Esophagus squamous epithelium (tissue), 5 donors: ENCODE measurements at places on chromosomes 2 and 18.

- peaks cover 5% of the 10 kb centered on the region for H3K4me1 ChIP-seq
- no peak for DNase-seq
- H3K27ac ChIP-seq = no peak overlapping the region
- no peaks in the 10 kb centered on the region for H3K36me3 ChIP-seq
- no peak overlapping the region for H3K4me3 ChIP-seq
- H3K27me3 ChIP-seq = no peaks in the 10 kb centered on the region
Measured at GRCh38 chr2:169579044-169579443, 5.1 kb upstream of the PPIG start.

GRCh38 chr2:136122661-136123060 lies 4.7 kb upstream of the CXCR4 start:
- H3K27ac ChIP-seq = no peak overlapping the region
- peaks cover 6% of the 10 kb centered on the region for H3K4me1 ChIP-seq
- DNase-seq = no peak
- peaks cover 86% of the 10 kb centered on the region for H3K27me3 ChIP-seq
- no peak overlapping the region for H3K4me3 ChIP-seq

DNA sequence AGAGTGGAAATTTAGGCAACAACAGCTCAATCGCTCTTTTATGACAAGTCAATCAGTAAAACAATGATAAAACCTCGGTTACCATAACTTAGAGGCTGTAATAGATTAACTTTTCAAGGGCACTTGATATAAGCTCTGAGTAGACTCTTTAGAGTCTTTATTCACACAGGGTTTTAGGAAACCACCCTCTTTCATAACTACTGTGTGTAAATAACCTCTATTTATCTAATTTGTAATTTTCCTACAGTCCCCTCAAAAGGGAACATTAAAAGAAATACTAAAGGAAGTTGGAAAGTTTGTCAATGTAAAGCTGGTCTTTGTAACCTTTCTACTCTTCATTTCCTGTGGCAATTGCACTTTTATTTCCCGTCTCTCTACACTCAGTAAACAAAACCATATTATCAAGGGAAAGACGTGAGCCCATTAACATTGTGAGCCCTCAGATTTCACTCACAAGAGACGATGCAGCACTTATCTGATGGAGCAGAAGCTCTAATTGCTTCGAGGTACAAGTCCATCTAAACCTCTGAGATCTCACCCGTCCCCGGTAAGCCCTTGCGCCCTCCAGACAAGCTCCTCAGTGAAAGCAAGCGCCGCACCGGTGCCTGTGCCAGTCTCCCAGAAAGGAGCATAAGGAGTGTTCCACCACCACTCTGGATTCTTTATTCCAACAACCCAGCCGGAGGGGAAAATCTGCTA lies 1.1 kb upstream of the HOXD1 start:
- peaks cover 18% of the 10 kb centered on the region for H3K27me3 ChIP-seq
- DNase-seq = no peak
- peaks cover 18% of the 10 kb centered on the region for H3K4me1 ChIP-seq
- peak overlapping the region; percentile 64 for H3K27ac ChIP-seq
- H3K36me3 ChIP-seq = no peaks in the 10 kb centered on the region

GRCh38 chr2:137975280-137976271 lies 11.3 kb downstream of the HNMT start:
- H3K4me1 ChIP-seq = peaks cover 3% of the 10 kb centered on the region
- H3K27ac ChIP-seq = peak overlapping the region; percentile 65
- no peaks in the 10 kb centered on the region for H3K36me3 ChIP-seq
- no peak overlapping the region for H3K4me3 ChIP-seq

DNA sequence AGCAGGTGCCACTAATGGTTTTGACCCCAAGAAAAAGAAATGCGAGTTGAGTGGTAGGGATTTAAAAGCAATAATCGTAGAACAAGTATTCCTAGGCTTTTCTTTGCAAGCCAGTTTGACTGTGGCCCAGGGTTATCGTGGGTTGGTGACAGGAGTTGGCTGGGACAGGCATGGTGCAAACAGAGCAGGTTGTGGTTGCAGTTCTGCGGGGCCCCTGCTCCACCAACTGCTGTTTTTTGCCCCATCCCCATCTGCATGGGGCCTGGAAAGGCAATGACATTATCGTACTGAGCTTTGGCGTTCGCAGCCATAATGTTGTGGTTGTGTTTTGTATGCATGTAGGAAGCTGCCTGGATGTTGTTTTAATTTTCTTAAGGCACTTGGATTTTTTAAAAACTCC lies 274.0 kb downstream of the TSN start:
- no peaks in the 10 kb centered on the region for H3K4me1 ChIP-seq
- DNase-seq = no peak
- no peaks in the 10 kb centered on the region for H3K27me3 ChIP-seq
- H3K36me3 ChIP-seq = no peaks in the 10 kb centered on the region

DNA sequence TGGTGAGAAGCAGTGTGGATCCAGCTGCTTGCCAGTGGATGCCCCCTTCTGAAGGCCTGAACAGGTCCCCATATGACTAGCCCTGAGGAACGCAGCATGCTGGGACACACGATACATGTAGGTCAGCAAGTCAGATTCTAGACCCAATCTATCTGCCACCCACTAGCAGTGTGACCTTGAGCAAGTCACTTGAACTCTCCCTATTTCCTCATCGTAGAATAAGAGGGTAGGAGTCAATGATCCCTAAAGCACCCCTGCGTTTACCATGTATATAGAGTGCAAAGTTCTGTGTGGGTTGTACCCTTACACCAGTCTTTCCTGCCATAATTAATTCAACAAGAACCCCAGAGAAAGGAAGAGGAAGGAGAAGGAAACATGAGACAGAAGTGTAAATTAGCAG lies 123.7 kb downstream of the GALNT14 start:
- no peak overlapping the region for H3K27ac ChIP-seq
- no peak overlapping the region for H3K4me3 ChIP-seq
- DNase-seq = no peak
- no peaks in the 10 kb centered on the region for H3K27me3 ChIP-seq
- H3K4me1 ChIP-seq = peaks cover 8% of the 10 kb centered on the region
- no peaks in the 10 kb centered on the region for H3K36me3 ChIP-seq

DNA sequence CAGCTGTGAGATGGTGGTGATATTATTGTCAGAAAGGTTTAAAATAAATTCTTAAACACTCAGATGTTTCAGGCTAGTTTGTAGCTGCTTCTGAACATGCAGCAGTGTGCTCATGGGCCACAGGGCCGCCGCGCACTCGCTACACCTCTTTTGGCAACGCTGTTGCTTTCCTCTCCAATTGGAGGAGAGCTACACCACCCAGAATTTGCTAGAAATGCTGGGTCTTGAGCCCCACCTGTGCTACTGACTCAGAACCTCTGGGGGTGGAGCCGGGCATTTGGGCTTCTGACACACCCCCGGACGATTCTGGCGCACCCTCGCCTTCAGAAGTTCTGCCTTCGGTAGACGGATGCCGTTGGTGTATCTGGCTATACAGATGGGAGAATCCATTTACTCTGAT lies 15.7 kb downstream of the LRRFIP1 start:
- no peak overlapping the region for H3K4me3 ChIP-seq
- no peaks in the 10 kb centered on the region for H3K4me1 ChIP-seq
- H3K27ac ChIP-seq = no peak overlapping the region
- no peaks in the 10 kb centered on the region for H3K36me3 ChIP-seq
- H3K27me3 ChIP-seq = no peaks in the 10 kb centered on the region

DNA sequence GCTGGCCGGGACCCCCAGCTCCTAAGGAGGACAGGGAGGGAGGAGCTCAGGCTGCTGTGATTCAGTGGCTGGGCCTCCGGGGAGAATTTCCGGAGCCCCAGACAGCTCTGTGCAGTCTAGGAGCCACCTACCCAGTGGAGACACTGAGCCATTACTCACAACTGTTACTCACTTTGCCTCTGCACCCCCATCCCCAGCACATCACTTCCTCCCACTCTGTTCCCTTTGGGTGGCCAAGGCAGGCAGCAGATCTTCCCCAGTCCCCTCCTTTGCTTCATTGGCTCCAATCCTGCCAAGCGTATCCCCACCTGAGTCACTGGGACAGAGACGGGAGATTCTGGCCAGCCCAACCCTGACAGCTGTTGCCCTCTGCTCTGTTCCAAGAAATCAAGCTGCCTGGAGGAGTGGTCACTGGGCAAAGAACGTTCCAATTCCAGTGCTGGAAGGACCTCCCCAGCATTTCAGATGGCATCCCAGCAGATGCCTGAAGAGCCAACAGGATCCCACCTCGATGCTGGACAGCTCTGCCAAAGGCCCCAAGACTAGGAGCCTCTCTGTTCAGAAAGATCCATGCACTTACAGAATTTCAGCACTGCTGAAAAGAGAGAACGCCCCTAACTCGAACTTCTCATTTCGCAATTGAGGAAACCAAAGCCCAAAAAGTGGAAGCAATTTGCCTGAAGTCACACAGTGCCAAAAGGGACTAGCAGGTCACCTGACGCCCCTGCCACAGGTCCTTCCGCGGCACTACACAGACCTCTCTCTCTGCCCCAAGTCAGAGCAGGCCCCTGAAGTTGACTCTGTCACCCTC lies 68.3 kb downstream of the TNS1 start:
- H3K4me3 ChIP-seq = peak overlapping the region; percentile 26
- peak overlapping the region; percentile 92 for H3K27ac ChIP-seq
- no peaks in the 10 kb centered on the region for H3K27me3 ChIP-seq
- H3K4me1 ChIP-seq = peaks cover 77% of the 10 kb centered on the region
- no peak for DNase-seq
- H3K36me3 ChIP-seq = no peaks in the 10 kb centered on the region

- no peaks in the 10 kb centered on the region for H3K27me3 ChIP-seq
- H3K27ac ChIP-seq = peak overlapping the region; percentile 97
- peaks cover 44% of the 10 kb centered on the region for H3K4me1 ChIP-seq
- no peak for DNase-seq
- peaks cover 24% of the 10 kb centered on the region for H3K36me3 ChIP-seq
- peak overlapping the region; percentile 71 for H3K4me3 ChIP-seq
Measured at GRCh38 chr18:22933966-22934423, 867 bp downstream of the RBBP8 start.

DNA sequence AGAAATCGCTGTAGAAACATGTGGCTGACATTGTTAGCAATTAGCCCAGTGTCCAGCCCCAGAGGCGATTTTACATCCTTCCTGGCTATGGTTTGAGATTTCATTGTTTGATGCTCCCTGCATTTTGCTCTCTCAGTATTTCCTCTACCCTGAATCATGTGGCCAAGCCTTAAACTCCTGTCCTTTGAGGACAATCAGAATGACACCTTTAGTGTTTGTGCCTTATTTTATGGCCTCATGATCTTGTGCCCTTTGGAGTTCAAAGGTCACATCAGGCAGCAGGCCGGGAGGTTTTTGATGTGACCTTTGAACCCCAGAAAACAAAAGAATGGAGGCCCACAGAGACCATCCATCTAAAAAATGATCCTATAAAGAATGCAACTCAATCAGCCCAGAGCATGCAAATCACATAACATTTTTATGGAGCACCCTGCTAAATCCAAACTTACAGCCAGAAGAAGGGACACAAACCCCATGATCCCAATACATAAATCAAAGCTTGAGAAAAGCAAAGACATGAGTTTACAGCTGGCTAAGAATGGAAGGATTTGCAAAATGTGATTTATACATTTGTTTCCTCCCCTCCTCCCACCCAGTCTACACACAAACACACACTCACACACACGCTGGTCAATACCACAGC lies 52.5 kb downstream of the FECH start:
- no peak overlapping the region for H3K4me3 ChIP-seq
- no peak for DNase-seq
- no peak overlapping the region for H3K27ac ChIP-seq

- no peak for DNase-seq
- no peak overlapping the region for H3K27ac ChIP-seq
- no peaks in the 10 kb centered on the region for H3K27me3 ChIP-seq
- no peaks in the 10 kb centered on the region for H3K36me3 ChIP-seq
Measured at GRCh38 chr18:1062588-1062987, 157.9 kb downstream of the ADCYAP1 start.

DNA sequence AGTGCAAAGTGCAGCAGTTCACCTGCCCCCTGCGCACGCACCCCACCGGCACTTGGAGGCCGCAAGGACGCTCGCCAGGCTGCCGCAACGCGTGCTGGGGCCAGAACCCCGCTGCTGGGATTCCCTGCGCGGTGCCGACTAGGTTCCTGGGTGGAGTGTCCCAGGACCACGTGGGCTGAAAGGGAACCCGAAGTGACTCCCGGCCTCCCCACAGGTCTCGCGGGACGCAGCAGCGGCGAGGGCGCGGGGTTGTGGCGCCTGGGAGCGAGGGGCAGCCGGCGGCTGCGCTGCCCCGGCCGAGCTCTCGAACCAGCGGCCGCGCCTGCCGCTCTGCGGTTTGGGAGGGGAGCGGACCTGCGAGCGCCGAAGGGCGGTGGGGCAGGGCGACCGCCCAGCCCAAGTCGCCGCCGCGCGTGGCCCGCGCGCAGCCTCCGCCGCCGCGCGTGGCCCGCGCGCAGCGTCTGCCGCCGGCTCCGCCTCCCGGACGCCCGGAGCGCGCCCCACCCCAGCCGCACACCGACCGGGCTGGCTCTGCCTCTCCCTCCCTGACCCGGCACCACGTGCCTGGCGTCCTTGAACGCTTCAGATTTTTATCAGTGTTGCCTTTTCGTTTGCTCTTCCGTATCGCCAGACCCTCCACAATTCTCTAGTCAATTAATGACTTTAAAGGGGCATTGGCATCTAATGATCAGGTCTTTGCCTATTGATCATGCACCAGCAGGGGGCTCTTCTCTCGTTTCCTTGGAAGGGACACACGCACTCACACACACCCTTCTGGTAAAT lies at the start of gene FTCDNL1:
Gene FTCDNL1 (minus strand): TSS at position 475 of the 783 bp plus-strand sequence. CDS start 2,230 bp downstream, outside the sequence.
- no peak for DNase-seq
- H3K36me3 ChIP-seq = no peaks in the 10 kb centered on the region
- no peaks in the 10 kb centered on the region for H3K27me3 ChIP-seq
- H3K4me1 ChIP-seq = peaks cover 18% of the 10 kb centered on the region
